ENCODE measurements at places on chromosomes 5 and 9. TPM values are rescaled to one million over a fixed set of nuclear protein-coding genes. Genes with fewer than 3 reads are reported as not detected.

DNA sequence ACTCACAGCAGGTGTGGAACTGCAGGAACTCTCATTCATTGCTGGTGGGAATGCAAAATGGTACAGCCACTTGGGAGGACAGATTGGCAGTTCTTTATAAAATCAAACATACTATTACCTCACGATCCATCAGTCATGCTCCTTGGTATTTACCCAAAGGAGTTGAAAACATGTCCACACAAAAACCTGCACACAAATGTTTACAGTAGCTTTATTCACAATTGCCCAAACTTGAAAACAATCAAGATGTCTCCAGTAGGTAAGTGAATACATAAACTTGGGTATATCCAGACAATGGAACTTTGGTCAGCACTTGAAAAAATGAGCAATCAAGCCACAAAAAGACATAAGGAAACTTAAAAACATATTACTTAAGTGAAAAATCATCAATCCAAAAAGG, 215.5 kb downstream of the IRX1 start:
- no peak for DNase-seq

DNA sequence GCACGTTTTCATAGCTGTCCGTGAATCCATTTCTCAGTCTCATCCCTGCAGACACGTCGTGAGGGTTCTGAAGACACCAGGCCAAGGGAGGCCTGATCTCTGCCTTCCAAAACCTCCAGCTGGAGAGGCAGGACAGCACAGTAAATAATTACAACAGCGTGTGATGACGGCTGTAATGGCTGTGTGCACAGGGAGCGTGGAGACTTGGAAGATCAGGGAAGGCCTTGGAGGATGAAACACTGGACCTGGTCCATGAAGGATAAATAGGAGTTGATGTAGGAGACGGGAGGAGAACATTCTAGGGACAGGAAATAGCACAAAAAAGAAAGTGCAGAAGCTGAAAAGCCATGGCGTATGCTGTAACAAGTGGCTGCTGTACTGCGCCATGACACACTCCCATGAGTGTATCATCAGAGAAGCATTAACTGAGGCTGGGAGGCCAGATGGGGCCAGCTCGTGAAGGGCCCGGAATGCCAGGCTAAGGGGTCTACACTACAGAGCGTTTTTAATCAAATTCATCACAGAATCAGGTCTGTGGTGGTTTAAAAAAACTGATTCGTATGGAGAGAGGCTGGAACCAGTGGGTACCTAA, 97.2 kb downstream of the CRB2 start:
- DNase-seq, result no peak

- DNase-seq, result peak; percentile 26
Observed at GRCh38 chr5:50751064-50751657, 84.7 kb downstream of the PARP8 start.

GRCh38 chr9:70510157-70510770, 95.8 kb upstream of the KLF9 start:
- DNase-seq, result no peak

- no peak for DNase-seq
Observed at GRCh38 chr9:90860826-90861225, 59.2 kb downstream of the SYK start.

DNA sequence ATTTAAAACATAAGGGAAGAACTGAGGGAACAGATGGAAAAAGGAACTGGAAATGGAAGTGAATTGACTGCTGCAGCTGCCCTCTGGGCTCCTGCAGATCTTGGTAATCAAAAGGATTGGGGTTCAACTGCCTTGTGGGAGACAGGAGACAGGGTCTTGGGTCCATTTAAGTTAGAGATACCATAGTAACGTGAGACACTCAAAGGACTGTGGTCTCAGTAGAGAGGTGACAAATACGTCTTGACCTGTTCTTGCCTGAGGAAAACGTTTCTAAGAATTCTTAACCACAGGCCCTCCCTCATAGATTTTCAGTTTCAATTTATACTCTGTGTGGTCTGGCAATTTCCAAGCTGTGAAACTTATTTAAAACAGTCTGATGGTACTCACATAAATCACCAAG, 100.8 kb upstream of the DHFR start:
- DNase-seq, result no peak

DNA sequence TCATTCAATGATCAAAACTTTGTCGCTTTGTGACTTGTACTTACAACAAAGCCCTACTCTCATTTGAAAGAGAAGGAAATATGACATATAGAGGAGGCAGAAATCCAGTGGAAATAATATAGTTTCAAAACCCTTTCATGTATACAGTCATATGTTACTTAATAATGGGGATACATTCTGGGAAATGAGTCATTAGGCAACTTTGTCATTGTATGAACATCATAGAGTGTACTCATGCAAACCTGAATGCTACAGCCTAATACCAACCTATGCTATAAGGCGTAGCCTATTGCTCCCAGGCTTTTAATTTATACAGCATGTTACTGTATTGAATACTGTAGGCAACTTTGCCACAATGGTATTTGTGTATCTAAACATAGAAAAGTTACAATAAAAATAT, 69.0 kb upstream of the SMC2 start:
- DNase-seq, result no peak

Gene MAMDC2
- 6.9 TPM for polyA plus RNA-seq

Gene ANKRD55
- 1.3 TPM for polyA plus RNA-seq

Gene PLAC8L1
- polyA plus RNA-seq, result 2.6 TPM

Gene BTNL8
- polyA plus RNA-seq, result 0.34 TPM

Gene CYSRT1
- polyA plus RNA-seq, result 17.0 TPM
